ENCODE measurements at places on chromosomes 12 and 14. TPM values are rescaled to one million over a fixed set of nuclear protein-coding genes. Genes with fewer than 3 reads are reported as not detected.

Gene KRT4
- total RNA-seq = 0.11 TPM

DNA sequence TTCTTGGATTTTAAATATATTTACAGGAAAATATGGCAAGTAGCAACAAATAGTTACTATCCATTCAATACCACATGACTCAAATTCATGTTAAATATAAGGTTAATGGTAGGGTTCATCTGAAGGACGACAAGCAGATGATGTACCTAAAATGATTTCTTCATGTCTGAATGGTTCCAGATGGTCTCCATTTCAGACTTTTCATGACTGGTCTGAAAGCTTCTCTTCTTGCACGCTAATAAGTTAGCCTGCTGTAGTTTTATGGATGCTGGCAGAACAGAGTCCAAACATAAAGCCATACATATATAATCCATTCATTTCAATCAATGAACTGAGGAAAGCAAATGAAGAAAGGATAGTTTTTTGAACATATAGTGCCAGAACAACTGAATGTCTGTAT lies 257.0 kb upstream of the MGAT4C start:
- DNase-seq = no peak

Gene DYNLL1
- 137 TPM for total RNA-seq

Gene KRT75
- total RNA-seq = not detected

DNA sequence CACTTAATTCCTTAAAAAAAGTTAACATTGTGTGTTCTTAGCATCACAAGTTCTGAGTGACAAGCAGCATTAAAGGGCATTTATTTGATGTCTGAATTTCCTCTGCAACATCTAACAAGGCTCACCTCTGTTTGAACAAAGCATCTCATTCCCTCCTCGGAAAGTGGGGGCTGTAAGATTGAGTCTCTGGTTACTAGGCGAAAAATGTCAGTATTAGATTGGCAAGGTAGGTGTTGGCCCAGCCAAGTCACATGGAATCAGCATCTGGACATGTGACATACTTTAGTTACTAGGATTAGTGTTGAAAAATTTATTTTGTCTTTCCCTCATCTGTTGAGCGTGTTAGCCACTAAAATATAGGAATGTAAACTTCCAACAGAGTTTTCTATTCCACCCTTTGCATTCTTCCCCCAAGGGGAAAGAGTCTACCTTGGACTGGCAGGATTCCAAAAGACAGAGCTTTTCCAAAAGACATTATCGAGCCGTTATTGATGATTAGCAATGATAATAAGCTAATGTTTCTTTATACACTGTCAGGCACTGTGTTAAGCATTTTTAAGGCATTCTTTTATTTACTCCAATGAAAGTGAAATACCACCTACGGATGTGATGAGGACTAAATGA lies 194.9 kb upstream of the BTG1 start:
- DNase-seq = no peak

GRCh38 chr12:88314706-88315105 lies 172.6 kb downstream of the TMTC3 start:
- no peak for DNase-seq

DNA sequence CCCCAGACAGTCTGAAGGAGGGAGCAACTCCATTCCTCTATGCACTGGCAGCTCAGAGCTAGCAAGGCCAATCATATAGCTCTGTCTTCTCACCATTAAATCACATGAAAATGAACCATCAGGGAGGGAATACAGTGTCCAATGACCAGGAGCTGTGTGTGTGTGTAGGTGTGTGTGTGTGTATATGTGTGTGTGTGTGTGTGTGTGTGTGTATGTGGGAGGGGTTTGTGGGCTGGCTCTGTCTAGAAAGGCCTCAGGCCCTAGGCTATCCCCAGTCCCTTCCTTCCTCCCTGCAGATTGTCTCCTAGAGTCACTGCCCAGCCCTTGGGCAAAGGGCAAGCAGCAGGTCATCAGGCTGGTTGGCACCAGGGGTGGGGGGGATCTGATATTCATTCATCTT lies 5.7 kb upstream of the SUSD6 start:
- no peak for DNase-seq

GRCh38 chr14:20560961-20561360 lies at the start of gene RNASE9:
Gene RNASE9 (minus strand): TSS chr14:20561047.
- no peak for DNase-seq

DNA sequence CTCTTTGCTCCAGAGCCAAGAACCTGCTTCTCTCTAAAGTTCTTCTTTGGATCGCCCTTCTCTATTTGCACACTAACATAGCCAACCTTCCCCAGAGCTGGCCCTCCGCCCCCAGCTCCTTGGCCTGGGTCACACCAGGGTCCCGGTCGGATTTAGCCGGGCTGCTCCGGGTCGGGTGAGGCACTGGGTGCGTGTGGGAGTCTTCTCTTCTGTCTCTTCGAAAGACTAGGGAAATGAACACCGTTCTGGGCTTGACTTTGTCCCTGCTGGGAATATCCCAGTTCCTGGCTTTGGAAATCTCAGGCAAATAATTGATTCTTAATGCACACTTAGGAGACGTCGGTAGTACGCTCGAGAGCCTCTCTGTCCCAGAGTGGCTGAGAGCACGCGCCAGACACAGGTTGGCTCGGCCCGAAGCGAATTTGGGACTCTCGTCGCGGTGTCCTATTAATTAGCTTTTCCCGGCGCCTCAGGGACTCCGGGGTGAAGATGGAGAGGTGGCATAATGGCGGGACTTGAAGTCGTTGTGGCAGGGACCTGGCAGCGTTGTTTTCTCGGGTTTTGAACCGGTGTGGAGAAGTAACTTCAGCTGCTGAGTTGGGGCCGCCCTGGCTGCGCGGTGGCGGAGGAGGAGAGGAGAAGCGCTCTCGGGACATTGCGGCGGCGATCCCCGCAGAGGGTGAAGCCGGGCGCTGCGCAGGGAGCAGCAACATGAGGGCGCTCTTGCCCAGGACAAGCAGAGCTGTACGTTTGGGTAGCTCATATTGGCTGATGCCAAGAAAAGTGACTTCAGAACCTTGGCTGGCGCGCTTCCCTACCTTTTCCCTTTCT lies 7.5 kb downstream of the FOXG1 start:
- no peak for DNase-seq

GRCh38 chr12:93442411-93443340 lies 929 bp upstream of the UBE2N start:
- DNase-seq = no peak

Gene CDK17
- 28.4 TPM for total RNA-seq

- DNase-seq = no peak
Measured at GRCh38 chr12:25251769-25252168, 1.0 kb upstream of the KRAS start.

Gene KCNJ8
- not detected for total RNA-seq

- peak; percentile 89 for DNase-seq
Measured at GRCh38 chr12:11486623-11487444, 91.5 kb upstream of the PRB2 start.

- DNase-seq = no peak
Measured at GRCh38 chr14:104367866-104368750, 211.5 kb upstream of the C14orf180 start.

DNA sequence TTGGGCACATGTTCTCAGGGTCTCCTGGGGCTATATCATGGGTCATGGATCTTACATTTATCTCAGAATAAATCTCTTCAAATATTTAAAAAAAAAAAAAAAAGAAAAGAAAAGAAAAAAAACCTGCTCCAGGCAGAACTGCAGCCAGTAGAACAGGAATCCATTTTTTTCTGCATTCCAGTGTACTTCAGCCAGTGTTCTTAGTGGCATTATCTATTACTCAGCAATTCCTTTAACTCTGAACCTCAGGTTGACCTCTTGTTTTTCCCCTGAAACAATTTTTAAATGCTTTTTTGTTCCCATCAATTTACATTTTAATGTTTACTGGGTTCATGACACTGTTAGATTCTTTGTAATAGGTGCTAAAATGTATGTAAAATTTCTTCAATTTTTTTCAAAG lies 66.7 kb upstream of the STXBP6 start:
- DNase-seq = no peak

Gene RD3L
- not detected for total RNA-seq

DNA sequence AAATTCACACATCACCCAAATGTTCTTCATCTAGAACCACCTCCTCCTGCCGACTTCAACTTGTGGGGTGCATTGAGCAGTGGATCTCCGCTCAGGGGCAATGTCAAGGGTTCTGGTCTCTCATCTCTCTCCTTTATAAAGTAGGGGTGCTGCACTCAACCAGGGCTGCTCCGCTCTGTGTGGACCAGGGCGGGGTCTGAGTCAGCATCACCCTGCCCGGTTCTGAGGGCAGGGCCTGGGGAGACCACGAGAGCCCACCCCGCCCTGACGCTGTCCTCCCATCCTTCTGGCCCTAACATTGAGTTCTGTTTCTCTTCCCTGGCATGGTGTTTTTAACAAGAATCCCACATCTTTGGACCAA lies 311.6 kb upstream of the DIO3 start:
- DNase-seq = no peak

GRCh38 chr12:26918321-26919215 lies 19.2 kb downstream of the INTS13 start:
- DNase-seq = no peak

DNA sequence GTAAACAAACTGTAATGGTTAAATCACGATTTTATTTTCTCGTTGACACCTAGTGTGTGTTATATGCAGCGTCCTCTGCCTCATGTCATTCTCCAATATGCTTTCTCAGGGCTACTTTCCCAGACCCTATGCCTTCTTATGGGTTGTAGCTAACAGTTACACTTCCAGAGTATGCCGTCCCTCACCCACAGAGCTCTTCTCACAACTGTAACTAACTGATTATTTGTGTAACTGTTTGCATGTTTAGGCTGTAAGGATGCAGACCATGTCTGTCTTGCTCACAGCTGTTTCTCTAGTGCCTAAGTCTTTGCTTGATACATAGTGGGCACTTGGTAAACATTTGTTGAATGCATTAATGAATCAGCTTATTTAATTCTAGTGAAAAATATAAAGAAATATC lies 417.5 kb downstream of the ZFP36L1 start:
- DNase-seq = no peak

Gene DHRS4L2
- 20.8 TPM for total RNA-seq

Gene TEAD4
- 4.5 TPM for total RNA-seq

DNA sequence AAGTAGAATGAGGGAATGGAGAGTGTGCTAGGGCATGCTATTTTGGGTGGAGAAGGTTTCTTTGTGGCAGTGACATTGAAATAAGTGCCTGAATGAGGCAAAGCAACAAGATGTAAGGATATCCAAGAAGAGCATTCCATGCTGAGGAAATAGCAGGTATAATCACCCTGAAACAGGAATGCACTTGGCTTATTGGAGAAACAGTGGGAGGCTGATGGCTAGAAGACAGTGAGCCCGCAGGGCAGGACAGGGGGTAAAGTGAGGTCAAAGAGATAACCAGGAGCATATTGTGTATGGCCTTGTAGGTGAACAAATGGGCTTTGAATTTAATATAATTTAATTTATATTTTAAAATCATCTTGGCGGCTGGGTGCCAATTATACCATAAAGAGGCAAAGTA lies 877.0 kb downstream of the DIO2 start:
- no peak for DNase-seq

GRCh38 chr12:124110372-124110883 lies 137.4 kb downstream of the ZNF664 start:
- DNase-seq = no peak

Gene C12orf54
- total RNA-seq = not detected

DNA sequence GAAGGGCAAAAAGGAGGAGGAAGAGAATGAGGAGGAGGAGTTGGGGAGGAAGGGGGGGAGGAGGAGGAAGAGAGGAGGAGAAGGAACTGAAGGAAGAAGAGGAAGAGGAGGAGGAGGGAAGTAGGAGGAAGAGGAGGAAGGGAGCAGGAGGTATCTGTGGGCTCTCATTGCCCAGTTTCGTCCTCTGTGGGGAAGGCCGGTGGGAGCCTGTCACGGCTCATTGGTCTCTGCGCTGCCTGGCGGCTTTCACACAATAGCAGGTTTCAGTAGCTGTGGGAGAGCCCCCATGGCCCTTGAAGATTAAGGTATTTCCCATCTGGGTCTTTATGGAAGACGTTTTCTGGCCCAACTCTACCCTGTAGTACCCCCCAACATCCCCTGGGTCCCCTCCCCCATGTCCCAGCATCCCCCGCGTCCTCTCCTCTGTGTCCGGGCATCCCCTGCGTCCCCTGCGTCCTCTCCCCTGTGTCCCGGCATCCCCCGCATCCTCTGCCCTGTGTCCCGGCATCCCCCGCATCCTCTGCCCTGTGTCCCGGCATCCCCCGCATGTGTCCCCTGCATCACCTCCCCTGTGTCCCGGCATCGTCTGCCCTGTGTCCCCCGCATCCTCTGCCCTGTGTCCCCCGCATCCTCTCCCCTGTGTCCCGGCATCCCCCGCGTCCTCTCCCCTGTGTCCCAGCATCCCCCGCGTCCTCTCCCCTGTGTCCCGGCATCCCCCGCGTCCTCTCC lies 278.2 kb upstream of the SFSWAP start:
- DNase-seq = no peak

Gene SLC38A1
- 167 TPM for total RNA-seq

Gene EGLN3
- total RNA-seq = 4.2 TPM

DNA sequence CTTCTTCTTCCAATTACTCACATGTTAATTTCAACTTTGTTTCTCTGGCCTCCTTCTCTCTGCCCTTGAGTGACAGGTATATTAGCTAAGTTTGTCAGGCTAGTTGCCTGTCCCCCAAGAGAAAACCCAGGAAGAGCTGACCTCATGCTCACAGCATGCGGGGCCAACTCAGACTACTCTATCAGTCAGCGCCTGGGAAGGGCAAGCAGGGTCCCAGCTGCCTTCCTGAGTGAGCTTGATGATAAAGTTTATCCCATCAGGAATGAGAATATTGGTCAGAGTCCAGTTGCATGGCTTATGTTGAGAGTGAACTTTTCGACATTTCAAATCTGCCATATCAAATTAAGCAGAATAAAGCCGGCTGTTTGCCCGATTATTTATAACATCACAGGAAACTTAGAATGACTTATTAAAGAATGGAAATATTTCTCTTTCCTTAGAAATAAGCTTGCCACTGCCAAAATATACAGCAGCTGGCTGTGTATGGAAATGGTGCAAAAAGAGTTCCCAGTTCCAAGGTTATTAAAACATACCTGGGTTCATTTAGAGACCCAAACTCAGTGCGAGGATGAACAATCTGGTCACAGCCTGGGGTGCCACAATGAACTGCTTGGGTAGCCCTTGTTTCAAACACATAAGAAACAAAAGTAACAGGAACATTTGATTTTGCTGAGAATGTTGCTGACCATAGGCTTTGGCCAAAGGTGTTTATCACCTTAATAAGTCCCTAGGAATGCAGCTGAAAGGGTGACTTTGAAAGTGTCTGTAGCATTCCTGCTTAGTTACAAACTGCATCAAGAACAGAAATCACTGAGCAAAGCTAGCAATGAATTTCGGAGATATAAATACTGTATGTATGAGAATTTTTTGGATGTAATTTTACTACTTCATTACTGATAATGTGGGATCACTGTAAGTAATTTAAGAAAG lies 1553.8 kb upstream of the FLRT2 start:
- DNase-seq = no peak

- no peak for DNase-seq
Measured at GRCh38 chr12:115697340-115697739, 580.2 kb downstream of the MED13L start.

Gene DHH
- total RNA-seq = 0.14 TPM

Data from activated CD8-positive, alpha-beta T cell treated with anti-CD3 and anti-CD28 coated beads for 36 hours (primary cell).